ENCODE measurements at places on chromosomes 16 and 17.

DNA sequence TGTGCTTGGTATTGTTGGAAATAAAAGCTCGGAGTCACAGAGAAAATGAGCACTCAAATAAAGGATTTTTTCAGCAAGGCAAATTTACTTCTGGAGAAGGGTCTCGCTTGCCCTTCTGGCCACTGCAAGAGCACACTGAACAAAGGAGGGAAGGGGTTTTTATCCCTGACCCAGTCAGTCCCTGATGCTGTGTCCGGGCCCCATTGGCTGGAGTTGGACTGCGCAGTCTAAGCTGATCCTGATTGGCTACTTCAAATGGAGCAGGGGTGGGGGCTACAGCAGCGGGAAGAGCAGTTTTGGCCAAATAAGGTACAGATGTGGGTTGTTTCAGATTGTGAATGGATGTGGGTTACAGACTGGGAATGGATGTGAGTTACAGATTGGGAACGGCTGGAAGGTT lies 4.3 kb upstream of the NLRP1 start:
- DNase-seq: no peak

DNA sequence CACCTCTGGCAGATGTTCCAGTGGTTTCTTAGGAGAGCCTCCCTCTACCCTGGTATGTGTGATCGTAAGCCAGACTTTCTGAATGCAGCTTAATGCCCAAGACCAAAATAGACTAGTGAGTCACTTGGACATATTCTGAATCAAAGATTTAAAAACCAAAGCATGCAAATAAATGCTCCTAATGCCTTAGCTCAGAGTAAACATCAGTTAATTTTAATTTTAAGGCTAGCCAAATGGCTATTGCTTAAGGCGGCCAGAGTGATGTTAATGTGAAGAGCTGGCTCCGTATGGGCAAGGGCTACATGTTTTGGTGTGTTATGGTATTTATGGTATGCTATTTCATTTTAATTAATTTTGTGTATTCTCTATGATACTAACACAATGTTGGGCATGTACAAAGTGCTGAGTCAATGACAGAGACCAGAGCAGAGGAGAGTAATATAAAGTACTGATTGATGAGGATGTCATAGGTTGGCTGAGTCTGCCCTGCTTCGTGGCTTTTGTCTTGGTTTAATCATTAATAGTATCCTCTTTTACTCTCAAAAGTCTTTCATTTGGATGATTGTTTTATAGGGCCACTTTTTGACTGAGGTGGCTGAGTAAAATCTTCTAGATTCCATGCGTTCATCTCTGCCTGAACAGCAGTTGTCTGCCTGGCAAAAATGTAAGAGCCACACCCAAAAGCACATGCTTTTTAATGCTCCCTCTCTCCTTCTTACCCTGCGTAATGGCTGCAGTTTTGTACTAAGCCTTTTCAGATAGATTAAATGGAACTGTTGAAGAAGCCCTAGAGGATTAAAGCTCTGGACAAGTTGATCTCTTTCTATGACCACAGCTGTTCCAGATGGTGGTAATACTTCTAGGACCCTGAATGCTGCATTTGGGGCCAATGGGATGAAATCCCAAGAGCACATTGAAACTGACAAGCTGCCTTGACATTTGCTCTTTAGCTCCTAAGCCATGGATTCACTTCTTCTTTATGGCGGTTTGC lies 59.6 kb downstream of the MAP2K6 start:
- DNase-seq: no peak

DNA sequence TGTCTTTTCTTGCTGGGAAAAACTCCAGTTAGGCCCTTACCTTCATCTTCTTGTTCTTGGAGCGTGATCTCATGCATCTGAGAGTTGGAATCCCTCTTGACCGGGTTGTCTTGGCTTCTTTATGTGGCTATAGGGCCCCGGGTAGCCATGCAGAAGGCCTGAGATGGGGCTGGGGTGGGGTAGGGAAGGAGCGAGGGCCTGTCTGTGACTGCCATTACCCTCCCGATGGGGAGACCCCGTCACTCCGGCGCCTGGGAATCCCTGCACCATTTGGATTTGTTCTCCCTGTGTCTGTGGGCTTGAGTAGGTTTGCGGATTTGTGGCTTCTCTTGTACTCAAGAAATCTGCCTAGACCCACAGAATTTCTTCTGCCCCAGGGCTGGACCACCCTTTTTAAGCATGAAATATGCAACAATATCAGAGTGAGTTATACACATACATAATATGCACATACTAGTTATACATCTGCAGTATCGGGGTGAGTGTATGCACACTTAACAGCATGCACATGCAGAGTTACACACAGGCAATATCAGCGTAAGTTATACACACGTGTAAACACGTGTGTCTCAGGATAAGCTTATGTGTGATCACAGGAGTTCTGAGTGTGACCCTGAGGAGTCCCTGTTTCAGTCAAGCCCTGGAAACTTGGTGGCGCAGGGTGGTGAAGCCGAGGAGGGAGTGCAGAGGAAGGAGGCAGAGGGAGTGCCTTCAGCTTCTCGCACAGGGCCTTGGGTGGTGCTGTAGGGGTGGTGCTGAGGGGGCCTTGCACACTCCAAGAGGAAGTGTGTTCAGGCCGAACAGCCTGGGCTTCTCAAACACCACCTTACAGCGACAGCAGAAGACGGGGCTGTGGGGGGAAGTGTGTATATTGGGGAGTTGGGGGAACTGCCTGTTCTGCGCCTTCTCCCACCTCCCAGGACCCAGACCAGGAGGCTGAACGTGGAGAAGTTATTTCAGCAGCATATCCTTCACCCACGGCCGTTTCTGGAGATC lies 18.5 kb downstream of the CCDC42 start:
- no peak for DNase-seq

- DNase-seq: no peak
Observed at GRCh38 chr17:58285422-58285810, 4.7 kb upstream of the MPO start.
